ENCODE measurements at places on chromosomes 3 and 15. TPM values are rescaled to one million over a fixed set of nuclear protein-coding genes. Genes with fewer than 3 reads are reported as not detected.

CFAP91 gene
- total RNA-seq, result 0.55 TPM

SLC35A5 gene
- total RNA-seq, result 18.2 TPM

CFAP92 gene
- not detected for total RNA-seq

RLBP1 gene
- not detected for total RNA-seq

MCTP2 gene
- total RNA-seq, result 6.5 TPM

MYO9A gene
- 9.3 TPM for total RNA-seq

IGSF10 gene
- total RNA-seq, result 0.28 TPM

GOLGA6B gene
- total RNA-seq, result 1.4 TPM

GOLGA8T gene
- 0.30 TPM for total RNA-seq

PLA2G4D gene
- not detected for total RNA-seq

Measured in left lobe of liver (tissue), 2 donors.